ENCODE measurements at places on chromosomes 16 and 17. TPM values are rescaled to one million over a fixed set of nuclear protein-coding genes. Genes with fewer than 3 reads are reported as not detected.

CRISPLD2 gene
- 12.9 TPM for total RNA-seq

MYO15A gene
- 0.36 TPM for total RNA-seq

MRC2 gene
- total RNA-seq = 120 TPM

KPNA2 gene
- 177 TPM for total RNA-seq

ABCC12 gene
- not detected for total RNA-seq

GRCh38 chr16:48326915-48327314 lies 58.3 kb downstream of the SIAH1 start:
- peaks cover 2% of the 10 kb centered on the region for H3K36me3 ChIP-seq
- H3K27ac ChIP-seq = no peak overlapping the region
- no peak overlapping the region for H3K4me3 ChIP-seq
- H3K4me1 ChIP-seq = no peaks in the 10 kb centered on the region
- no peak for DNase-seq

TPSD1 gene
- 0.26 TPM for total RNA-seq

GRCh38 chr17:18856570-18856915 lies 1.4 kb upstream of the PRPSAP2 start:
- H3K27ac ChIP-seq = peak overlapping the region; percentile 86
- H3K27me3 ChIP-seq = no peaks in the 10 kb centered on the region
- peaks cover 12% of the 10 kb centered on the region for H3K4me1 ChIP-seq
- no peak for DNase-seq

OR1F1 gene
- total RNA-seq = 0.26 TPM

CEP295NL gene
- 0.87 TPM for total RNA-seq

DNA sequence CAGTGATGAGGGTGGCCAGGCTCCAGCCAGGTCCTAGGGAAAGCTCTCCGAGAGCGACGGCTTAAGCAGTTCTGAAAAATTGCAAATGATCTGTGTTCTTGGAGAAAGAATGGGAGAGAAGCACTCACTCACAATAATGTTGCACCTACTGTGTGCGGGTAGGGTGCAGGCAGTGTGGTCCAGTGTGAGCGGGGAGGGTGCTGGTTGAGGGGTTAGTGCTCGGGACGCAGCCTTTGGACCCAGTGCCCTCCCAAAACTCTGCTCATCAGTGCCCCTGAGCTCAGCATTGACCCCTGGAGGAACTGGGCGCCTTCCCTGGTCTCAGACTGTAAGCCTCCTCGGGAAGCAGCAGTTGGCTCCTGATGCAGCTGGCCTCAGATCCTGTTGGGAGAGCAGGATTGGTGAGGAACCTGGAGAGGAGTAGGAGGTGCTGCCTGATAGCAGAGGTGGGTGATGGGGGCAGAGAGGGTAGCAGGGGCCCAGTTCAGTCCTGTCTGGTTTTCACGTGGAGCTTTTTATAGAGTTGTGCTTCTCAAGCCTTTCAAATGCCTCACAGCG lies 23.6 kb upstream of the ZNF750 start:
- H3K36me3 ChIP-seq = no peaks in the 10 kb centered on the region
- H3K4me3 ChIP-seq = no peak overlapping the region
- no peak for DNase-seq

GRCh38 chr17:76714822-76715495 lies 4.2 kb upstream of the MXRA7 start:
- H3K27me3 ChIP-seq = no peaks in the 10 kb centered on the region
- no peak overlapping the region for H3K4me3 ChIP-seq
- H3K27ac ChIP-seq = no peak overlapping the region
- no peak for DNase-seq

DNA sequence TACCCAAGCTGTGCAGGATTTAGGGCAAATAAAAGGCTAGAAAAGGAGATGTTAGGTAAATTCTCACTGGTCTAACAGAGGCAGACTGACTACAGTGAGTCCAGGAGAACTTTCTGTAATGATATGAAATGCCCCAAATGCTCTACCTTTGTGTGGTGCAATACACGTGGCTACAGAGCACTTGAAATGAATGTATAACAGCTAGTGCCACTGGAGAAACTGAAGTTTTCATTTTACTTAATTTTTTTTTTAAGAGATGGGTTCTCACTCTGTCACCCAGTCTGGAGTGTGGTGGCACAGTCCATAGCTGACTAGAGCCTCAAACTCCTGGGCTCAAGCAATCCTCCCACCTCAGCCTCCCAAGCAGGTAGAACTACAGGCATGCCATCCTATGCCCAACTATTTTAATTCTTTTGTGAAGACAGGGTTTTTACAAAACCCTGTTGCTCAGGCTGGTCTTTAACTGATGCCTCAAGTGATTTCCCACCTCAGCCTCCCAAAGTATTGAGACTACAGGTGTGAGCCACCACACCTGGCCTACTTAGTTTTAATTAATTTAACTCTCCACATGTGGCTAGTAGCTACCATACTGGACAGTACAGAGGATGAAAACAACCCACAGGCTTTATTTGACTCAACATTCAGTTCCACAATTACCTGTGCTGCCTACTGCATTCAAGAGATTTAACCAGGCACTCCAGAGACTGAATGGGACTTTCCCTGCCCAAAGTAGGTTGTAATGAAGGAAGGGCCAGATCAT lies 84.8 kb upstream of the PLEKHM1 start:
- H3K27ac ChIP-seq = no peak overlapping the region
- no peaks in the 10 kb centered on the region for H3K27me3 ChIP-seq
- no peaks in the 10 kb centered on the region for H3K4me1 ChIP-seq
- H3K36me3 ChIP-seq = no peaks in the 10 kb centered on the region
- DNase-seq = no peak

Data from Panc1 (cell line).